AG10803 (cell line): ENCODE measurements at places on chromosomes 1 and 21.

DNA sequence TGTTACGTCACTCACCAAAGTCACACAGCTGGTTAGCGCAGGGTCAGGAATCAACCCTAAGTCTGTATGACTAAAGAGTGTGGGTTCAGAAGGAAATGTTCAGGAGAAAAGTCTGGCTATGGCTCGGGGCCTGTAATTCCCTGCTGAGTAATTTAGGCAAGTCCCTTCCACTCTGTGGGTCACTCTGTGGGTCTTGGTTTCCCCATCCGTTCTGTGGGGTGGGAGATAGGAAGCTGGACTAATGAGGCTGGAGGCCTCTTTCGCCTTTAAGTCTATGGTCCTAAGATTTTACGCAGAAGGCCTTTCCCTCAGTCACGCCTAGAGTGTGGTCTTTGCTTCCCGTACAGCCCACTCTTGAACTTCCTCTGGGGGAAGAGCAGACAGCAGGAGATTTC is 14.3 kb upstream of the MED18 start:
- no peak for DNase-seq

DNA sequence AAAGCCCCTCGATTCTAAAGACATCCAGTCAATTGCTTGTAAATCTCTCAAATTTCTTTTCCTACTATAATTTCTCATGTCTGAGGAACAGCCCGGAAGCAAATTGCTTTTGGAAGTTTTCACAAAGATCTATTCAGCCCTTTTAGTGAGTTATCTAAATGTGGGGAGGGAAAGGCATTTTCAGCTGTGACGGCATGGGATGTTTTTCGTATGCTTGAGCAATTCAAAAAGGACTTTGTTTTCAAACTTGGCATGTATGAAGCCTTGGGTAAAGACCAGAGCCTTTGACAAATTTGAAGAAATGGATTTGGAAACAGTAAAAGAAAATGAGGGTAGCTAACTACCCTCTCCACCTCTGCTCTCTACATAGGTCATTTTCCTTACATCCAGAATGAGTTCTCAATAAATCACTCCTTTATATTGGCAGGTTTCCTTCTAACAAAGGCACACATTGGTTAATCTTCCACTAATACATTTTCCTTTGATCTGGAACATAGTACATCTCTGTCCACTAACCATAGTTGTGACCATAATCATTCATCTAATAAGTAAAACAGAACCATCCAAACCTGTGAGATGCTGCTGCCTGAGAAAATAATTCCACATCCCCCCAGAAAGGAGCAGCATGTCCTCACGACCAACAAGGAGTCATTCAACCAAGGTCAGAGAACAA is 66.1 kb upstream of the ADAM30 start:
- peak; percentile 40 for DNase-seq

DNA sequence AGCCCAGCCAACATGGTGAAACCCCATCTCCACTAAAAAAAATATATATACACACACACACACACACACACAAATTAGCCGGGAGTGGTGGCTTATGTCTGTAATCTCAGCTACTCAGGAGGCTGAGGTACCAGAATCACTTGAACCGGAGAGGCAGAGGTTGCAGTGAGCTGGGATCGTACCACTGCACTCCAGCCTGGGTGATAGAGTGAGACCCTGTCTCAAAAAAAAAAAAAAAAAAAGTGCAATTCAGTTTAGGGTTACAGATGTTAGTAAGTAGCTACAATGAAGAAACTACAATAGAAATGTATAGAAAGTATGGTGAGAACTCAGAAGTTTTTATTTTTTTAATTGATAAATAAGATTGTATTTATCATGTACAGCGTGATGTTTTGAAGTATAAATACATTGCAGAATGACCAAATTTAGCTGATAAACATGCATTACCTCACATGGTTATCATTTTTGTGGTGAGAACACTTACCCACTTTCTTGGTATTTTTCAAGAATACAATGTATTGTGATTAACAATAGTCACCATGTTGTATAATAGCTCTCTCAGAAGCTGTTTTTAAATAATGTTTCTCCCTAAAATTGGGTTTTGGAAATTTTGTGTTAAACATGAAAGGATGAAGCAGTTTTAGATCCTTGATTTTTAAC is 17.9 kb downstream of the KDM1A start:
- peak; percentile 33 for DNase-seq

DNA sequence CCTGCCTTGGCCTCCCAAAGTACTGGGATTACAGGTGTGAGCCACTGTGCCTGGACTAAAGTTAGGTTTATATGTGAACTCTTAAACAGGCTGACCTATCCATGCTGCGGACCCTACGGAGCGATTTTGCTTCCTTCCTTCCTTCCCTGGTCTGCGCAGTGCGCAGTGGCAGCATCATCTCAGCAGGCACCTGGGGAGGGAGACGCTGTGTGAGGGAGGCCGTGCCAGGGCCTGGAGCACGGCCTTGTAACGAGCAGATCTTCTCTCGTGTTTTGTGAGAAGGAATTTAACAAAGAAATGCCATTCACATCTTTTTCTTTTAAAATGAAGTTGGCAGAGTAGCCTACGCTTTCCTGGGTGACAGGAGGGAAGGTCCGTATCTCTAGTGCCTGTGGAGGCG is 45.8 kb downstream of the PKNOX1 start:
- DNase-seq = no peak
